ENCODE measurements at places on chromosomes 4 and X.

DNA sequence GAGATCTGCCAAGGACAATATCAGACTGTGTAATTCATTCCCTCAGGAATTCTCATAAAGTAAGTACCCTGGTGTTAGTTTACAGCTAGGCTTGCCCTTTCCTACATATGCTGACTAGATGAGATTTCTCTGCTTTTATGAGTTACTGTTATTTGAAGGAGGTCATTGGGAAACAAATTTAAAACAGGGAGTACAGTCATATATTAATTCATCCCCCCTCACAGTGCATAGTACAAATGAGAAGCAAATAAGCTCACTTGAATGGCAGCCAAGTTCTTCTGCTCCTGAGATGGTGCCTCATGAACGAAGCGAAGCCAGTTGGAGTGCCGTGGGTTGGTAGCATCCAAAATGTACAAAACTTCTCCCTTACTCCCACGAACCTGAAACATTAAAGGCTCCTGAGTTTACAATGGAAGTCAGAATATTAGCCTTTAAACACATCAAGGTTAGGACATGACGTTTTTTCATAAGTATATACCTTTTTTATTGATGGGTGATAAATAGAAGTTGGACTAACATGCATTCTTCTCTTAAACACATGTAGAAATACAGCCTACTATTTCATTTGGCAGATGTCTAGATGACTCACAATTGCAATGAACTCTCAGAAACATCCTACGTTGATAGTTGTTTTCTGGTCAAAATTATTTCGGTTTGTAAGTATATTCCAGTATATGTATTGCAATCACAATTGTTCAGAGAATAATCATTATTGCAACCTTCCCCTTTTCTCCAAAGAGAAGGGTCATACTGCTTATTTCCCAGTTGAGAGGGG lies 69.2 kb downstream of the PRDM5 start:
- no peak for DNase-seq

DNA sequence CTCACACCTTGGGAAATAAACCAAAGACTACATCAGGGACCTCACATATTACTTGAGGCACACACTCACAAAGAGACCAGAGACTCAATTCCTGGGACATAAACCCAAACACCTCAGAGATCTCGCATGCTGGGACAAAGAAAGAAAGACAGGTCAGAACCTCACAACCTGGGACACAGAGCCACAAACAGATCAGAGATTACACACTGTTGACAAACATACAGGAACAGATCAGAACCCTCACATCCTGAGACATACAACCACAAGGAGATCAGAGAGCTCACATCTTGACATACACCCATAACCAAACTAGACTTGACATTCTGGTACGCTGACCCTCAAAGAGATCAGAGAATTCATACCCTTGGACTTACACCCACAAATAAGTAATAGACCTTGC lies 17.3 kb downstream of the SUV39H1 start:
- no peak for DNase-seq

GRCh38 chr4:87589531-87589930 lies 18.8 kb upstream of the DSPP start:
- DNase-seq, result no peak

DNA sequence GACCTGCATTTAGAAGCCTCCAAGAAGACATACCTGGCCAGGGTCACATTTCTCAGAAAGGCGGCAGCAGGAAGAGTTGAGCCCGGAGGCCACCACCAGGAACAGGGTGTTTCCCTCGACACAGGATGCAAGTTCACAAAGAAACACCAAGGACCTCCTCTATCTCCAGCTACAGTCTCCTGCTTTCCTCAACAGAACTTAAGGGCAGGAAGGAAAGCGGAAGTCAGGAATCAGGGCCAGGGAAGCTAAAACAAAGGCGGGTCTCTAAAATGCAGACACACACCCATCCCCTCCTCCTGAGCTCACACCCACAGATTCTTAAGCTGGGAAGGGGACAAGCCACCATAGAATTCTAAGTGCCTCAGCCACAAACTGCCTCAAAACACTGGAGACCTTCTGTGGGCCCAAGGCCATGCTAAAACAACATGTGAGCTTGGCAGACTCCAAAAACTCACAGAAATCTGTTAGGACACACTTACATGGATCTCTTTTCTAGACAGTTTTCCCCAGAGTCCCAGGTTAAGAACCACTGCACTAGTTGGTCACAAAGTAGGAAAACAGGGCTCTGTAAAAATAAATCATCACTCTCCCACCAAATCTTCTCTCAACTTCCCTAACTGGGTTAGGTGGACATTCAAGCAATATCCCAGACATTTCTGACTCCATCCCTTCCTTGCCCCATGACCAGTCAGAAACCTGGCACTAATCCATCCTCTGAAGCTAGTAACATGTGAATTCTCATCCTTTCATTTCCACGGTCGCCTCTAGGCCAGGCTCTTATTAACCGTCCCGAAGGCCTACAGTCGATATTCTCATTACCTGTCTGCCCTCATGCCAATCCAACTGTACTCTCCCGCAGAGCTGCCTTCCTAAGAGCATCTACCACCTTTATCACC lies 163.2 kb downstream of the APBB2 start:
- no peak for DNase-seq

- DNase-seq, result no peak
These were observed 96.1 kb downstream of the FRYL start for GRCh38 chr4:48683784-48684666.

DNA sequence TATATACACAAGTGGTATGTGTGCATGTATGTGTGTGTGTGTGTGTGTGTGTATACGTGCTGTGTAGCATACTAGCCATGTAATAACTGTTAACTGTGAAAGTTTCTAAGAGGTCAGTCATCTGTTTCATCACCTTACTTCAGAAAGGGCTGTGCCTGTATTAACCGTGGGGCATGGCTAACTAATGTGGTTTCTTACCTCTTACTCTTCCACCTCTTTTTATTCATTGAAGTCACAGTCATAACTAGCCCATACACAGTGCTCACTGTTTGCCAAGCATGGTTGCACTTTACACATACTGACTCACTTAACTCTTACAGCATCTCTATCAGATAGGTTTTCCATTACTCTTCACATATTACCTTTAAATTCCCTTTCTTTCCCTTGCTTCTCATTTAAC lies 23.7 kb upstream of the LRAT start:
- DNase-seq, result no peak

GRCh38 chrX:117607561-117607960 lies 509.0 kb downstream of the KLHL13 start:
- no peak for DNase-seq

- no peak for DNase-seq
These were observed 204.8 kb downstream of the PDGFC start for GRCh38 chr4:156766846-156767245.

DNA sequence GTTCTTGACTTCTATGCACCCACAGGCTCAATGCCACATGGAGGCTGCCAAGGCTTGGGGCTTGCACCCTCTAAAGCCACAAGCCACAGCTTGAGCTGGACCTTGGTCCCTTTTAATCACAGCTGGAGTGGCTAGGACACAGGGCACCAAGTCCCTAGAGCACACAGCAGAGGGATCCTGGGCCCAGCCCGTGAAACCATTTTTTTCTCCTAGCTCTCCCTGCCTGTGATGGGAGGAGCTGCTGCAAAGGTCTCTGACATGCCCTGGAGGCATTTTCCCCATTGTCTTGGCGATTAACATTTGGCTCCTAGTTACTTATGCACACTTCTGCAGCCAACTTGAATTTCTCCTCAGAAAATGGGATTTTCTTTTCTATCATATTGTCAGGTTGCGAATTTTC lies 410.9 kb downstream of the GRID2 start:
- no peak for DNase-seq

GRCh38 chrX:53241558-53241957 lies 16.6 kb upstream of the KDM5C start:
- DNase-seq, result no peak

GRCh38 chr4:87153078-87153870 lies 67.1 kb downstream of the KLHL8 start:
- no peak for DNase-seq

DNA sequence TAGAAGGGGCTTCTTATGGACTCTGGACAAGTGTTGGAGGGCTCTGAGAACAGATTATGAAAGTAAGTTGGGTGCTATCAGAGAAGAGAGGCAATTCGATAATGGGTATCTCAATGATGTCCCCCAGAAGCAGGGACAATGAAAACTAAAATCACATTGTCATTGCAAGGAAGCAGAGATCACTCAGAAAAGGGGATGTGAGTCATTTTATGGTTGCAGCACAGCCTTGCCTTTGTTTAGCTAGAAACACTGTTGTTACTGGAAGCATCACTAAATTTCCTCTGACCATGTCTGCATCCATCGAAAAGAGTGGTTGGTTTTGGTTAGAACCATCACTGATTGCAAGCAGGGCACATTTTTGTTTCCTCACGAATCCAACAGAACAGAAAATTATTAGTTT lies 246.8 kb upstream of the NWD2 start:
- DNase-seq, result no peak
